Hindlimb muscle (tissue), 1 donor: ENCODE measurements at places on chromosomes 12 and 14. TPM values are rescaled to one million over a fixed set of nuclear protein-coding genes. Genes with fewer than 3 reads are reported as not detected.

The C12orf42 gene
- 2.4 TPM for polyA plus RNA-seq

The IRAK3 gene
- polyA plus RNA-seq: 5.9 TPM

The GZMH gene
- 0.30 TPM for polyA plus RNA-seq

The CLEC4E gene
- not detected for polyA plus RNA-seq

The PPFIBP1 gene
- polyA plus RNA-seq: 36.8 TPM

The VRTN gene
- polyA plus RNA-seq: not detected

The FLRT2 gene
- 104 TPM for polyA plus RNA-seq

The MYH7 gene
- polyA plus RNA-seq: 525 TPM

The TMEM132D gene
- 1.2 TPM for polyA plus RNA-seq

The SLC5A8 gene
- polyA plus RNA-seq: not detected

The LRFN5 gene
- 8.4 TPM for polyA plus RNA-seq

The OTUB2 gene
- polyA plus RNA-seq: 0.67 TPM

The CD27 gene
- polyA plus RNA-seq: 0.71 TPM

The VWF gene
- polyA plus RNA-seq: 71.3 TPM

GRCh38 chr12:47314996-47315395, 235.2 kb upstream of the AMIGO2 start:
- DNase-seq: no peak

DNA sequence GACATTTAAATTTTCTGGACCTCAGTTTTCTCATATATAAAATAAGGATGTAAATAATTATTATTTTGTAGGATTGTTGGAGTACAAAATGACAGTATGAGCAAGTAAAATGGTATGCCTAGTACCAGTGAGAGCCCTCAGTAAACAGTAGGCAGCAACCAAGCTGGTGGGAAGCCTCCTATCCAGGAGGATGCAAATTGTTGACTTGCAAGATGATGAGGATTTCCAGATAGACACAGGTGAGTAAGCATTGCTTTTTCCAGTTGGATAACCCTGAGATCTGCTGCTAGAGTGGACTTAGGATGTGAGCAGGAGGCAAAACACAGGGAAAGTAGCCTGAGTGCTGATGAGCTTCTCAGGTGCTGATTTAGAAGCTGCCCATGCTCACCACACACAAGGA, 28.2 kb upstream of the AMIGO2 start:
- DNase-seq: no peak

DNA sequence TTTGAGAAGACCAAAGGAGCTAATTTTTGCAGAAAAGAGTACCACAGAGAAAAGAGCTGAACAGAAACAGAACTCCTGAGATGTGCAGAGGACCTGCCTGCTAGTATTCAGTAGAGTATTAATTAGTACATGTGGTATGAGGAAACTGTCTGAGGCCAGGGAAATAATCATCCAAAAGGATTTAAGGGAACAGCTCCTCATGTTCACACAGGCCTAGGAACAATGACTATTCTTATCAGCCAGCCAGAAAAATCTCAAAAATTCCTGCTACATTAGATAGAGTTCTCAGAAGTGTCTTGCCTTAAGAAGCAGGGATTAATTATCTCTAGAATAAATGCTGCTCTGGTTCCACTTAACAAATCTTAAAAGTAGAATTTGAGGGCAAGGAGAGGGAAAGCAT, 36.4 kb downstream of the PKP2 start:
- no peak for DNase-seq

GRCh38 chr14:61121355-61121787, 140.3 kb downstream of the SLC38A6 start:
- DNase-seq: no peak

DNA sequence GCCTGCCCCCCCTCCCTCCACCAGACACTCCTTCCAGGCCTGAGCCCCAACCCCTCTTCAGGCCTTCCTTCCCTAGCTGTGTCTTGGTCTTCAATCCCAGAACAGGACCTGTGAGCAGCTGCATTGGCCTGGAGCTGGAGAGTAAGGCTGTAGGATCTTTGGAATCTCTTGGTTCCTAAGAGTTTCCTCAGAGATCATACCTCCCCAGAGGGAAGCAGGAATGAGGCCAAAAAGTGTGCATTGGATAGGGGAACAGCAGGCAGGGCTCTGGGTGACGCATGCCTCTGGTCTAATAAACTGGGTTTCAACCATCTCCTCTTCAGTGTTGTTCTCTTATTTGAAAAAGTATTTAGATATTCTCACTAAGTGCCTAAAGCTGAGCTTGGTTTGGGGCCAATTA, 1.8 kb upstream of the SMARCD1 start:
- DNase-seq: no peak

- DNase-seq: no peak
Observed at GRCh38 chr12:56333197-56333678, 562 bp downstream of the PAN2 start.

DNA sequence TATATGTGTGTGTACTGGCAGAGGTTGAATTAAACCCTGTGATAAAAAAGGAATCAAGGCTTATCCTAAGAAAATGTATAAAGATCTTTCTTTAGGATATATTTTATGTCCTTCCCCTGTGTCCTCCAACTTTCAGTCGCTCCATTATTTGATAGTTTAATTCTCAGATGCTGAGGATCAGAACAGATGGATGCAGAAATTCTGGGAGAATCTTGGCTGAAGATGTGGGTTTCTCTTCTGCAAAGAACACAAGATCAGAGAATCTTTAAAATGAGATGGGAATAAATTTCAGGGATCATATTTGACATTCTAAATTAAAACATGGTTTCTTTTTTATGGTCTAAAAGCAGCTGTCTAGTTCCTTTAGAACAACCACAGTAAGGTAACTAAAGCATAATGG, 37.9 kb downstream of the LRFN5 start:
- DNase-seq: no peak

DNA sequence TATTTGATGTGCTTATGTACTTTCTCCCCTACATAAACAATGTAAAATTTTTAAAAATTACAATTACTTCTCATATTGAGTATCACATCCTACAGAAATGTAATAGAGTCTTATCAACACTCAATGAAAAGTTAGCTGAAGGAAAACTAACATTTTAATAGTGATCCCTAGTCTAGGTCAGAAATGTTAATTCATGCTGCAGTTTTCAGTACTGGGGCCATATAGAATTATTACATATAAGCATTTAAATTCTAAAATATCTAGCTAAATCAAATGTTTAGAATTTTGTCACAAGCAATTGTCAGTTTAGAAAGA, 37.8 kb downstream of the SLC6A15 start:
- no peak for DNase-seq

DNA sequence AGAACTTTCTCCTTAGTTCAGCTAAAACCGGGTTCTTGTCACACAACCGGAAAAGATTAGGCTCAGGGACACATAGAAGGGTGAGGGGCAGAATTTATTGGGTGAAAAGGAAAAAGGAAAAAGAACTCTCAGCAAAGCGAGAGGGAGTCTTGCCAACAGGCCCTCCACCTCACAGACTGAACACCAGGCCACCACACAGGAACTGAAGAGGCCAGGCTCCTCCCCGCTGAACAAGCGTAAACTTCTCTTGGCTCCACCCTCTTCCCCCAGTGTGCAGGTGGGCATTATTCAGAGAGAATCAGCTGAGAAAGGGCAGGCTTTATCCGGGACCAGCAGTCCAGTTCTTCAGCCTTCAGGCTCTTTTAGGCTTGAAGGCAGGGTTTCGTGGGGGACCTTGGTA, 125.6 kb upstream of the FGD4 start:
- DNase-seq: no peak

- no peak for DNase-seq
Observed at GRCh38 chr14:83004456-83005006, 1470.9 kb upstream of the SEL1L start.

GRCh38 chr12:39199351-39199750, 243.6 kb downstream of the KIF21A start:
- no peak for DNase-seq

DNA sequence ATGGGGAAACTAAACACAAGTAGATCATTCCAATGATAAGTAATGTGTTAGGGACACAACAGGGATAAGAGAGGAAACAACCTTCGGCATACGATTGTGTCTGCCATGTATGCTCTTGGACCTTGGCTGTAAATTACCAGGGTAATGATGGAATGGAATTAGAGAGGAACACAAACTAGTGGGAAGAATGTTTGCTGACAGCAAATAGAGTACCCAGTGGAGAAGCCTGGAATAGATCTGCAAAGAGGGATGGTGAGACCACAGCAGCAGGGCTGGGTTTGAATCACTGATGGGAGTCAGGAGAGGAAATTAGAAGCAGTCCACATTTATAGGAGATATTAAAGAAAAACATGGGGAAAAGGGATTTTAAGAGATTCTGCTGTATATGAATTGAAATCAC, 172.8 kb downstream of the LRIG3 start:
- no peak for DNase-seq

- DNase-seq: no peak
Observed at GRCh38 chr12:101356794-101357193, 50.8 kb downstream of the ARL1 start.

DNA sequence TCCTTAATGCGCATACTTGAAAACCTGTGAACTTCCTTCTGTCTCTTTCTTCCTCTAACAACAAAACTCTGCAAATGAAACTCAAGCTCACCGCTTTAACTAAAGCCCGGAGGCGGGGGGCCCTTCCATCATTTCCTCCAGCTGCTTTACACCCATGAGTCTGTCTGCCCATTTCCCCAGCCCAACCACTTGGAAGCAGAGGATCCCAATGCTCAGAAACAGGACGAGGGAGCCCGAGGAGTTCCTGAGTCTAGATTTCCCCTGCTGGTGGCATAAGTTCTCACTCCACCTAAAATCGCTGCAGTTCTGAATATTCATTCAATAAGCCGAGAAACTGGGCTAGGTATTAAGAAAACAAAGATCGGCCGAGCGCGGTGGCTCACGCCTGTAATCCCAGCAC, 30.8 kb downstream of the GPR19 start:
- DNase-seq: no peak

- no peak for DNase-seq
Observed at GRCh38 chr14:59482541-59483331, 1.5 kb downstream of the L3HYPDH start.

DNA sequence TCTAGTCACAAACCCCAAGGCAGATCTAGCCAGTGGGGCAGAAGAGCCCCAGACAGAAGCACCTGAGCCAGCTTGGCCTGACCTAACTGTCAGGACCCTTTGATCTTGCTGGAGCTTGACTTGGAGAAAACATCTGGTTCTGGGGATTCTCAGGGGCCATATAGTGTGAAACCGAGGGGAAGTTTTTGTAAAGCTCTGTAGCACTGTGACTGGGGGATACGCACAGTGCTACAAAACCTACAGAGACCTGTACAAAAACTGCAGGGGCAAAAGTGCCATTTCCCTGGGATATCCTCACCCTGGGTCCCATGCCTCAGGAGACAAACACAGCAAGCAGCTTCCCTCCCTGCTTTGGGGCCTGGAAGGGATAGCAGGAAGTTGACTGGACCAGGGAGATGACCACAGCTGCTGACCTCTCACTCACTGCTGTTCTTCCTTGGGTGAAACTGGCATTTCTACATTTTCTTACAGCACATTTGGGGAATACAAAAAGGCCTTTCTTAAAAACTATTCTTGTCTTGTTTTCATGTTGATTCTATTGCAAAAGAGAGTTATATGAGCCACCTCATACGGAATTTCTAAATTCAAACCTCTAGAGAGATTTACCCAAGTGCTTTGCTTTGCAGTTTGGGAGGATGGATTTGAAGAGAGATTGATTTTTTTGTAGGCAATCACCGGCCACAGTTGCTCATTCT, 140.0 kb downstream of the DAD1 start:
- DNase-seq: no peak

DNA sequence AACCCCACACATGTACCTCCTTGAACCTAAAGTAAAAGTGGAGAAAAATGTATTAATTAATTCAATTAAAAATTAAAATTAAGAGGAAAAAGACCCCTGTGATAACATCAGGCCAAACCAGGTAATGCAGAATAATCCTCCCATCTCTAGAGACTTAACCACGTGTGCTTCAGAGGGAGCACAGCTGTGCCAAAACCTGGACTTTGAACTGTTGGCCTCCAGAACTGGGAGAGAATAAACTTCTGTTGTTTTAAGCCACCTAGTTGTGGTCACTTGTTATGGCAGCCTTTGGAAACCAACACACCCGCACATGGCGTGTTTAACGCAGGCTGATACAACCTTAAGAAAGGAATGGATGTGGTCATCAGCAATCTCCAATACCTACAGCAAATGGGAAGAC, 23.8 kb downstream of the OAS2 start:
- DNase-seq: no peak

GRCh38 chr12:6113691-6114475, 10.6 kb downstream of the VWF start:
- no peak for DNase-seq

DNA sequence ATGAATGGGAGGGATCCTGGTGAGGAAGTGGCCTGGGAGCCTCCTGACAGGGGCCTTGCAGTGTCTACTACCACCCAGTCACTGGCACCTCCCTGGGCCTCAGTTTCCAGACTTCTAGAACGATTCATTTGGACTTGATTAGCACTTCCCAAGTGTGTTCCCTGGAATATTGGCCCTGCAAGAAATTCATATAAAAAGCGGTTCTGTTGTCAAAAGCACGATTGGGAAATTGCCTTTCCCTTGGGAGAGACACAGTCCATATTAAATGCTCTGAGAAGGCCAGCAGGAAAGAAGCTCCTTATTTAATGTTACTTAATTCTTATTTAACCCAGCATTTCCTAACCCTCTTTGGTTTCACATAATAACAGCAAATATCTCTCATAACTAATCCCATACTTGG, 61.9 kb downstream of the DRAM1 start:
- DNase-seq: no peak

GRCh38 chr12:99370421-99371138, 277.0 kb upstream of the GARIN6 start:
- no peak for DNase-seq

DNA sequence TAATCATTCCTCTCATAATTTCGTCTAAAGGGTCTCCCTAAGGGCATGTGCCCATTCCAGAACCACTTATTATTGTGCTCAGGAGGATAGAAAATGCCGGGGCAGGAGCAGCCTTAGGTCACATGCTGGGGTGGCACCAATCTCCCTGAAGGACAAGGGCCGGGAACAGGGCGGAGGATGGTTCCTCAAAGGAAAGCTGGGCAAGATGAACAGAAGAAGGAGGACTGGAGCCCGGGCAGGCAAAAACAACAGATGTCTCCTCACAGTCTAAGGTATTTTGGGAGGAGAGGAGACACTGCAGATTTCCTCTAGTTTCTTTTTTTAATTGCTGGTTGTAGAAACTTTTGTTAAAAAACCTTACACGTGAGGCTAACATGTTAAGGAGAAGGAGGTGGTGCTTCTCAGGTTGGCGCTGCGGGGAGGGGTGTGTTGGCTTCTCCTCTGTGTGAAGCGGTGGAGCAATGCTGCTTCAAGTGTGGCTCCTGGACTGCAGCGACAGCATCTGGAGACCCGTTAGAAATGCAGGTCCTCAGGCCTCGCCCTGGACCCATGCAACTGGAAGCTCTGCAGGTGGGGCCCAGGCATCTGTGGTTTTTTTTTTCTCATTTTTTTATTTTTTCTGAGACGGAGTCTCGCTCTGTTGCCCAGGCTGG, 164.8 kb downstream of the AACS start:
- DNase-seq: no peak

DNA sequence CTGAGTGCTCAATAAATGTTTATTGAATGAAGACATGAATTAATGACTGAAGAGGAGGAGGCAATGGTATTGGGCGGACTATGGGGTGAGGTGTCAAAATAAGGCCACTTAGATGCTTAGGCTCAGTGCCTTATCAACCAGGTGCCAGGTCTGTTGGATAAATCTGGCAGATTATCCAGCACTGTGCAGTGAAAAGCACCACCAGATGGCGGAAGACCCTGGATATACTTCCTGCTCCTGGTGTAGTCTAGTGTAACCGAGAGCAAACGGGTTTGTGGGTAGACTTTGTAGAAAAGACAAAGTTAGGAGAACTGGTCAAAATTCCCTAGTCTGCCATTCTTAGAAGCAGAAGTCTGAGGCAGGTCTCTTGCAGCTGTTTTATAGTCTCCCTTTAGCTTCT, 306.3 kb downstream of the ATP23 start:
- DNase-seq: no peak

GRCh38 chr14:95483309-95484165, 32.9 kb downstream of the SYNE3 start:
- no peak for DNase-seq
